Thoracic aorta (tissue), 2 donors: ENCODE measurements at places on chromosomes 2 and 18.

- no peaks in the 10 kb centered on the region for H3K27me3 ChIP-seq
- no peak for DNase-seq
- no peak overlapping the region for H3K4me3 ChIP-seq
- no peaks in the 10 kb centered on the region for H3K36me3 ChIP-seq
- no peaks in the 10 kb centered on the region for H3K4me1 ChIP-seq
Observed at GRCh38 chr2:105121434-105121833, 83.6 kb downstream of the MRPS9 start.

- no peaks in the 10 kb centered on the region for H3K36me3 ChIP-seq
- no peaks in the 10 kb centered on the region for H3K4me1 ChIP-seq
- H3K27ac ChIP-seq, result no peak overlapping the region
- H3K4me3 ChIP-seq, result no peak overlapping the region
- DNase-seq, result no peak
Observed at GRCh38 chr2:222842491-222843174, 18.2 kb upstream of the ACSL3 start.

DNA sequence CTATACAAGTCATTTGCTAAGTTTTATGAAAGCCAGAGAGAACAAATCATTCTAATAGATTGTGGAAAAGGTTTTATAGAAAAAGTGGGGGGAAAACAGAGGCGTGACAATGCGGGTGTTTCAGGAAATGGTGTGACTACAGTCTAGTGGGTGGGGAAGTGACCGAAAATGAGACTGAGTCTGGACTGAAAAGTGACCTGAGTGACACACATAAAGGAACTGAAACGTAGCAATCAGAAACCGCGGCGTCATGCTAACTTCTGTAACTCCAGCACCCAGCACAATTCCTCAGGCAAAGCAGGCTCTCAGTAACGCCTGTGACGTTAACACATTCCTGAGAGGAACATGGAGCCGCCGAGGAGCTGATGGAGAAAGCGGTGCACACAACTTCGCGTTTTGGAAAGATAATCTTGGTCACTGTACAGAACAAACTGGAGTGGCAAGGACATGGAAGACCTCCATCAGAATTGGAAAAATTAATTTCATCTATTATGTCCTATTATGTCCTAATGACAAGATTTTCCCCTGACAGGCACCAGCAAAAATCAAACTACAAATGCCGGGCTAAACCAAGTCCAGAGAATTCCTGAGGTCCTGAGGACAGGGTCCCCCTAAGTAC is 1.4 kb upstream of the CD226 start:
- peaks cover 9% of the 10 kb centered on the region for H3K4me1 ChIP-seq
- H3K4me3 ChIP-seq, result peak overlapping the region; percentile 49

GRCh38 chr2:55761024-55761423 is 67.4 kb upstream of the PNPT1 start:
- no peak for DNase-seq
- H3K4me3 ChIP-seq, result peak overlapping the region; percentile 13
- no peaks in the 10 kb centered on the region for H3K36me3 ChIP-seq

- no peaks in the 10 kb centered on the region for H3K4me1 ChIP-seq
- no peak overlapping the region for H3K4me3 ChIP-seq
Observed at GRCh38 chr2:136016836-136017235, 31.4 kb upstream of the DARS1 start.

GRCh38 chr2:26179446-26179913 is 6.6 kb downstream of the GAREM2 start:
- peaks cover 2% of the 10 kb centered on the region for H3K27me3 ChIP-seq
- no peaks in the 10 kb centered on the region for H3K36me3 ChIP-seq
- H3K4me3 ChIP-seq, result peak overlapping the region; percentile 67
- peaks cover 2% of the 10 kb centered on the region for H3K4me1 ChIP-seq
- DNase-seq, result no peak

DNA sequence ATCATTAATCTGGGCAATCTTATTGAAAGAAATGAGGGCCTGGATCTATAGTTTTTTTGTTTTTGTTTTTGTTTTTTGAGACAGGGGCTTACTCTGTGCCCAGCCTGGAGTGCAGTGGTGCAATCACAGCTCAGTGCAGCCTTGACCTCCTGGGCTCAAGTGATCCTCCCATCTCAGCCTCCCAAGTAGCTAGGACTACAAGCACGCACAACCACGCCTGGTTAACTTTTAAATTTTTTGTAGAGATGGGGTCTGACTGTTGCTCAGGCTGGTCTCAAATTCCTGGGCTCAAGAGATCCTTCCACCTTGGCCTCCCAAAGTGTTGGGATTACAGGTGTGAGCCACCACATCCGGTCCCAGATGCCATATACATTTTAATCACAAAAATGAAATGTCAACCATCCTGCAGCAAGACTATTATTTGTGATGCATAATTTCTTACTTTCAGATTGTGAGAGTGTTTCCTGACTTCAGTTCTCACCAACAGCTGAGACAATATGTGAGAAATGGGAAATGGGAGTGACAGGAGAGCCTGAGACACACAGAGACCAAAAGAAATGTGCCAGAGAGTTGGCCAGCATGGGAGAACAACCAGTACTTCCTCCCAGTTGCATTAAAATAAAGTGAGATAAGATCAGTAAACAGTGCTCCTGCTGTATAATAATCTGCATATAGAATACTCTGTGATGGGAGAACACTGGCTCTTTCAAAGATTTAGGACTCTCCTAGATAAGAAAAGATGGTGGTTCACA is 87.6 kb downstream of the METTL8 start:
- peaks cover 17% of the 10 kb centered on the region for H3K4me1 ChIP-seq
- no peak for DNase-seq
- H3K27ac ChIP-seq, result no peak overlapping the region
- no peak overlapping the region for H3K4me3 ChIP-seq
- no peaks in the 10 kb centered on the region for H3K27me3 ChIP-seq

GRCh38 chr2:173753441-173753840 is 211.7 kb downstream of the SP3 start:
- H3K4me3 ChIP-seq, result no peak overlapping the region
- H3K36me3 ChIP-seq, result no peaks in the 10 kb centered on the region
- DNase-seq, result no peak
- no peaks in the 10 kb centered on the region for H3K4me1 ChIP-seq
- H3K27ac ChIP-seq, result no peak overlapping the region

- no peaks in the 10 kb centered on the region for H3K27me3 ChIP-seq
- H3K36me3 ChIP-seq, result no peaks in the 10 kb centered on the region
- H3K27ac ChIP-seq, result no peak overlapping the region
- H3K4me1 ChIP-seq, result no peaks in the 10 kb centered on the region
- DNase-seq, result no peak
Observed at GRCh38 chr2:171846894-171847293, 47.1 kb downstream of the SLC25A12 start.

GRCh38 chr2:212242724-212243123 is 295.9 kb downstream of the ERBB4 start:
- H3K4me3 ChIP-seq, result no peak overlapping the region
- no peak for DNase-seq
- H3K27me3 ChIP-seq, result no peaks in the 10 kb centered on the region
- no peaks in the 10 kb centered on the region for H3K36me3 ChIP-seq
- H3K4me1 ChIP-seq, result no peaks in the 10 kb centered on the region

DNA sequence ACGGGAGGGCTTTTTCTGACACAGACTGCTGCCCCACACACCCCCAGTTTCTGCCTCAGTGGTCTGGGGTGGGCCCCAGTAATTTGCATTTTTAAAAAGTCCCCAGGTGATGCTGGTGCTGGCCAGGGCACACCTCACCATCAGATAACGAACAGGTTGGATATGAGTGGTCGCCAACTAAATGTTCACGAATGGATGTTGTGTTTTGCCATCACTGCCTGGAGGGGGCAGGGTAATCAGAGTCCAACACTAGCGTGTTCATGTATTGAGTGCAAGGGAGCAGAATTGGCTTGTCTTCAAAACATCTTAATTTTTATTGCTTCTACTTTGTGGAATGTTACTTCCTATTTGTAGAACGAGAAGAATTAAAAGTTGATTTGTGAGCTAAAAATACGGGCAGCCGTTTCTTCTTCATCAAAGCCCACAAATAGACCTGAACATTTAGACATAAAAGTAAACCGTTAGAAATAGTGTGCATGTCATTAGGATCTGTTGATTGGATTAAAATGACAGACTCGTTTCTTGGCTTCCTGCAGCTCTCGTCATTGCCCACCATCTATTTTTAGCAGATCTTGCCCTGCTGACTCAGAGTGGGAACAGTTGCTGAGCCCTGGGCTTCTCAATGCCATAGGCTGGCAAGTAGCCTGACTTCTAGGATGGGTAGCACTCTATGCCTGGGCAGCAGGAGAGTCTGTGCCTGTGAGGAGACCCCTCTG is 45.2 kb downstream of the NCK2 start:
- H3K36me3 ChIP-seq, result no peaks in the 10 kb centered on the region
- peak; percentile 54 for DNase-seq
- H3K27me3 ChIP-seq, result no peaks in the 10 kb centered on the region
- H3K4me1 ChIP-seq, result peaks cover 54% of the 10 kb centered on the region
- peak overlapping the region; percentile 49 for H3K4me3 ChIP-seq
- H3K27ac ChIP-seq, result peak overlapping the region; percentile 48

- peak overlapping the region; percentile 50 for H3K27ac ChIP-seq
- H3K27me3 ChIP-seq, result no peaks in the 10 kb centered on the region
- peak; percentile 28 for DNase-seq
- peaks cover 30% of the 10 kb centered on the region for H3K4me1 ChIP-seq
- peak overlapping the region; percentile 69 for H3K4me3 ChIP-seq
- H3K36me3 ChIP-seq, result no peaks in the 10 kb centered on the region
Observed at GRCh38 chr18:76619621-76620315, 124.7 kb upstream of the ZNF516 start.

- no peak overlapping the region for H3K27ac ChIP-seq
- H3K27me3 ChIP-seq, result no peaks in the 10 kb centered on the region
- no peaks in the 10 kb centered on the region for H3K4me1 ChIP-seq
- H3K36me3 ChIP-seq, result no peaks in the 10 kb centered on the region
- H3K4me3 ChIP-seq, result no peak overlapping the region
Observed at GRCh38 chr2:240288087-240288521, 147.4 kb upstream of the GPC1 start.

GRCh38 chr2:236089271-236090026 is 78.7 kb downstream of the GBX2 start:
- no peaks in the 10 kb centered on the region for H3K27me3 ChIP-seq
- peaks cover 13% of the 10 kb centered on the region for H3K4me1 ChIP-seq
- DNase-seq, result no peak

DNA sequence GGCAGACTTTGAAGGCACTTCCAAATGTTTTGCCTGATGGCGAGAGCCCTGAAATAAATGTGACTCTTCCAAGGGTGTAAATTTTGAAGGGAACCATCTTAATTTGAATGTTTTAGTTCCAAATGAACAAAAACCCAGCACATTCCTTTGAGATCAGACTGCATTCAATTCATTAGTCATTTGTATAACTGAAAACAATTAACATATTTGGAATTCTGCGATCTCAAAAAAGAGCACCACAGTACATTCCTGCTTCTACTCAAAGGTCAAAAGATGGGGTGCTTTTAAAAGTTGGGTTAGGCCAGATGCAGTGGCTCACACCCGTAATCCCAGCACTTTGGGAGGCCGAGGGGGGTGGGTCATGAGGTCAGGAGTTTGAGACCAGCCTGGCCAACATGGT is 38.2 kb upstream of the CHRNA1 start:
- H3K27me3 ChIP-seq, result no peaks in the 10 kb centered on the region
- no peaks in the 10 kb centered on the region for H3K36me3 ChIP-seq
- H3K4me1 ChIP-seq, result no peaks in the 10 kb centered on the region
- H3K4me3 ChIP-seq, result no peak overlapping the region

DNA sequence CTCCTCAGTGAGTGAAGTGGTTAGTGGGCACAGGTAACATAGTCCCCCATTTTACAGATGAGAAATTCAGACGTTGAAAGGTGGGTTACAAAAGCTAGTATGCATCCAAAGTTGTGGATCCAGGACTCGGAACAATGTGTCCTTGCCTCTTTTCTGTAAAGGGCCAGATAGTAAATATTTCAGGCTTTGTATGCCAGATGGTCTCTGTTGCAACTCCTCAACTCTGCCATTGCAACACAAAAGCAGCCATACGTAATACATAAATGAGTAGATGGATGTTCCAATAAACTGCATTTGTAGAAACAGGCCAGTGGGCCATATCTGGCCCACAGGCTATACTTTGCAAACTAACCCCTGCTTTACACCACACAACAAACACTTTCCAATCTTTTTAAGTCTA is 166.6 kb upstream of the PKDCC start:
- H3K4me3 ChIP-seq, result no peak overlapping the region
- no peaks in the 10 kb centered on the region for H3K27me3 ChIP-seq
- peaks cover 3% of the 10 kb centered on the region for H3K4me1 ChIP-seq
- no peak overlapping the region for H3K27ac ChIP-seq
- DNase-seq, result no peak

GRCh38 chr2:57962861-57963260 is 83.7 kb upstream of the VRK2 start:
- H3K4me3 ChIP-seq, result no peak overlapping the region
- no peaks in the 10 kb centered on the region for H3K4me1 ChIP-seq
- no peak for DNase-seq
- H3K36me3 ChIP-seq, result no peaks in the 10 kb centered on the region
- H3K27me3 ChIP-seq, result no peaks in the 10 kb centered on the region

DNA sequence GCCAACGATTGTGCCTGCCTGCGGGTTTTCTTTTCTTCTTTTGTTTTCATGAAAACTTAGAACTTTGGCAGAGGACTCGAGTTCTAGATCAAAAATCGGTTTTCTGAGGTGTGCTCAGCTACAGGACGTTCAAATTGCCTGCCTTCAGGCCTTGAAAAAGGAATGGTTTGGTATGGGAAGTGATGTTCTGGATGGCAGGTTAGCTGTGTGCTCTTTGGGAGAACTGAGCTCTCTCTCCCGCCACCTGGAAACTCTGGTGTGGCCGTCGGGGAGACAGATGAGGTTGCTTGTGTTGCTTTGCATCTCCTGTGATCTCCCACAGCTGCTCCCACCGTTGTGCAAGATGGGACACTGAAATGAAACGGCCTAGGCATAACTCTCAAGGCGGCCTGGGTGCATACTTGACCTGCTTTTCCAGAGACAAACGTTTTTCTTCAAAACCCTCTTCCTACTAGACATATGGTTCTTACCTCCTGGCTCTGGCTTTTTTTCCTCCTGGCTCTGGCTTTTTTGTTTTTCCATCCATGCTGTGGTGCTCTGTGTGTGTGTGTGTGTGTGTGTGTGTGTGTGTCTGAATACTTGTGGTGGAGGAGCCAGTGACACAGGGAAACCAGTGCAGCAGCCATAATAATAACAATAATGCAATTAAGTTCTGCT is 2.0 kb downstream of the FMNL2 start:
- peak overlapping the region; percentile 89 for H3K27ac ChIP-seq
- no peaks in the 10 kb centered on the region for H3K27me3 ChIP-seq
- DNase-seq, result no peak
- H3K36me3 ChIP-seq, result no peaks in the 10 kb centered on the region
- H3K4me3 ChIP-seq, result peak overlapping the region; percentile 98

GRCh38 chr2:61928826-61929461 is 23.5 kb downstream of the COMMD1 start:
- H3K27ac ChIP-seq, result no peak overlapping the region
- no peak for DNase-seq
- H3K27me3 ChIP-seq, result no peaks in the 10 kb centered on the region
- peaks cover 9% of the 10 kb centered on the region for H3K4me1 ChIP-seq
- H3K36me3 ChIP-seq, result no peaks in the 10 kb centered on the region
- no peak overlapping the region for H3K4me3 ChIP-seq

GRCh38 chr18:37230768-37231167 is 334.8 kb downstream of the CELF4 start:
- no peak overlapping the region for H3K4me3 ChIP-seq
- H3K27me3 ChIP-seq, result no peaks in the 10 kb centered on the region
- no peak for DNase-seq
- H3K4me1 ChIP-seq, result no peaks in the 10 kb centered on the region
- H3K36me3 ChIP-seq, result no peaks in the 10 kb centered on the region
- H3K27ac ChIP-seq, result no peak overlapping the region

- H3K4me1 ChIP-seq, result peaks cover 34% of the 10 kb centered on the region
- H3K4me3 ChIP-seq, result no peak overlapping the region
- peak overlapping the region; percentile 13 for H3K27ac ChIP-seq
- DNase-seq, result no peak
- H3K36me3 ChIP-seq, result no peaks in the 10 kb centered on the region
- no peaks in the 10 kb centered on the region for H3K27me3 ChIP-seq
Observed at GRCh38 chr2:105883911-105884694, 139.4 kb downstream of the NCK2 start.
